Activated CD8-positive, alpha-beta memory T cell treated with anti-CD3 and anti-CD28 coated beads, Interleukin-2, amount 10 ng/mL, durations not matched to agents 7 days and 5 days (primary cell): ENCODE measurements at places on chromosomes 3 and 15.

DNA sequence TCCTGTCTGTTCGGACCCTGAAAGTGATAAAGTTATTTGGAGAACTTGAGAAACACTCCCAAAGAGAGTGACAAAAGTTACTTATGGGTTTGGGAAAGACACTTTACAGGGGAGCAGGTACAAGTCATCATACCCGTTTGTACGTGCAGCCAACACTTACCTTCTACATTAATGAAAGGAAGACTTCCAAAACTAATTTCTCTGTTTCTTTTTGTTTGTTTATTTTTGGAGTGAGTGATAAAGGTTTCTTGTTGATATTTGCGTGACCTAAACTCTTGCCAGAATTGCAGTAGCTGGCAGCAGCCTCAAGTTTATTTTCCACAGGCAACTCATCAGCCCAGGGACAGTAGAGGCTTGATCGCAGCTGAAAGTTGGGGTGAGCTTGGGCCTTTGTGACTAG lies 8.4 kb downstream of the ABHD2 start:
- DNase-seq, result no peak

DNA sequence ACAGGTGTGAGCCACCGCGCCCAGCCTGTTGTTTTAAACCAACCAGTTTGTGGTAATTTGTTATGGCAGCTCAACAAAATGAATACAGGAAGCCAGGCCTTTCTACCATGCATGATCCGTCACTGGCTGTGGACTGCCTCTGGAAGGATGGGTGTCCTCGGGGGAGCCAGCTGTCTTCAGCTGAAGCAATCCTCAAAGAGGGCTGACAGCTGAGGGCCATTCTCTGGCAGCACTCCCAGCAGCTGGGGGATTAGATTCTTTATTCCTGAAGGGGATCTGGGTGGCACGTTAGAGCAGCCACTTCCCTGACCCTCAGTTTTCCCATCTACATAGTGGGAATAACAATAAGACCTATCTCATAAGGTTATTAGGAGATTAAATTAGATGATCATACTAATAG lies 24.4 kb downstream of the POLR2M start:
- DNase-seq, result no peak

DNA sequence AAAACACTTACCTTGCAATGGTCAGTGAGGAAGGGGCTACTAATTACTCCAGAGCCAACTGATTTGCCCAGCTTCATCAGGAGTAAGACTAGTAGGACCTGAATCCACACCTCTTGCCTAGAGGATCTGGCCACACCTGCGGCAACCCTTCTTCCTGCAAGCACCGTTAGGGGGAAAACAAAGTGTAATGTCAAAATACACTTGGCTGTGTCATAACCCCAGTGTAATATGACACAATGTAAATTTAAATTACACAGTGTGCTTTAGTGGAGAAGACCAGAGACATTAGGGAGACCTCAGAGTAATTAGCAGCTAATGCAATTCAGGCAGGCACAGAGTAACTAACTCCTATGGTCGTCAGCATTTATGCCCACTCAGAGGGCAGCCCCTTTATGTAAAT lies 308.5 kb upstream of the ARRDC4 start:
- DNase-seq, result no peak

DNA sequence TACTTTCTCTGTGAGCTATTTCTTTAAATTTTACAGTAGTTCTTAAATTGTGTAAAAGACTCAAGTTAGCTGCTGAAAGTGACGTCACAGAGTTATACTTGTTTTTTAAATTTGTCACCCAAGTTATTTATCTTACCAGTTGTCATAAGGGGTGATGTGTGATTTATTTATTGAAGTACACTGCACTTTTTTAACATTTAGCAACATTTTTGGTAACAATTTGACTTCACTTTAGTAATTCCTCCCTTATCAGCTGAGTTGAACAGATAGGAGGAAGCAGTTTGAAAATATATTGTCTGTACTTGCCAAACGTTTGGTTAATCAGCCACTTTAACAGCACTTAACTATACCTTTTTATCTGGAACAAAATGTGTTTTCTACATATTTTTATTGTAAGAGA lies 3.8 kb downstream of the STT3B start:
- no peak for DNase-seq

GRCh38 chr3:165158011-165158410 lies 38.2 kb downstream of the SLITRK3 start:
- no peak for DNase-seq

DNA sequence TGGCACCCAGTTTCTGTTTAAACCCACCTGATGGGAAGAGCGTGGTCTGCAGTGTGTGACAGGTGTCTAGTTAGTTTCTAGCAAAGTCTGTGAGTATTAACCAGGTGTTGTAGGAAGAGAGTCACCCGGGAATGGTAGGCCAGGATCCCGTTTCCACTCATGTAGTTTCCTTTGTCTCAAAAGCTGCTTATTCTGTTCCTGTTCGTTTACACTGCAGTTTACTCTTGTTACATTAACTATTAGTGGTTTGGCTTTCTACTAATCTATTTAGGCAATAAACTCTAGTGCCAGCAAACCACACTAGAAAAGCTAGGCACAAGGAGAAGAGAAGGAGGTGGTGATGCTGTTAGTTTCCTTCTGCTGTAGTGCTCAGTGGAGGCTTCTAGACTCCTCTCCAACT lies 32.7 kb downstream of the WDR76 start:
- no peak for DNase-seq

DNA sequence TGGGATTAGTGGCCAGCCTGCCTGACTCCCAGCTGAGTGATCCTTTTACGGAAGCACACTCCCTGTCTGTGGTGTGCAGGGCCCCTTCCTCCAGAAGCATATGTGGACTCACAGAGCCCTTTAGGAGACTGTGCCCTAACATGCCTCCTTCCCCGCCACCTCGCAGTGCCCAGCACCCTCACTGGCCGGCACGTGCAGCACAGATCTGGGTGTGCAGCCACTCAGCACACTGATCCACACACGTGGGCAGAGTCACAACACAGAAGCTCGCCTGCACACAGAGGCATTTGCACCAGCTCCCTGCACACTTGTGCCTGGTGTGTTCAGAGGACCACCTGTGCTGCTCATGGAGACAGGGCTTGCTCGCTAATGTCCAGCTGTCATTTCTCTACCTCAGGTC lies 23.6 kb upstream of the CSPG4 start:
- DNase-seq, result no peak

GRCh38 chr3:193656445-193656844 lies 63.4 kb downstream of the OPA1 start:
- DNase-seq, result no peak

DNA sequence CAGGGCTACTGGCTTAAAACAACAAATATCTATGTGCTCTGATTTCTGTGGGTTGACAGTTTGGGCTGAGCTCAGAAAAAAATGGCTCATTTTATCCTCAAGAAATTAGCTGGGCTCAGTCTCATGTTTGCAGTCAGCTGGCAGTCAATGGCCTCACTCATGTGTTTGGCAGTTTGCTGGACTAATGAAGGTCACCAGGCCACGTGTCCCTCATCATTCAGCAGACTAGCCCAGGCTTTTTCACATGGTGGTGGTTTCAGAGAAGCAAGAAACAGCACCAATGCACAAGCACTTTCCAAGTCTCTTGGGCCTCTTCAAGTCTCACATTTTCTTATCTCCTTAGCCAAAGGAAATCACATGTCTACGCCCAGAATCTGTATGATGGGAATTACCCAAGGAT lies 478.3 kb upstream of the PPP2R3A start:
- no peak for DNase-seq

DNA sequence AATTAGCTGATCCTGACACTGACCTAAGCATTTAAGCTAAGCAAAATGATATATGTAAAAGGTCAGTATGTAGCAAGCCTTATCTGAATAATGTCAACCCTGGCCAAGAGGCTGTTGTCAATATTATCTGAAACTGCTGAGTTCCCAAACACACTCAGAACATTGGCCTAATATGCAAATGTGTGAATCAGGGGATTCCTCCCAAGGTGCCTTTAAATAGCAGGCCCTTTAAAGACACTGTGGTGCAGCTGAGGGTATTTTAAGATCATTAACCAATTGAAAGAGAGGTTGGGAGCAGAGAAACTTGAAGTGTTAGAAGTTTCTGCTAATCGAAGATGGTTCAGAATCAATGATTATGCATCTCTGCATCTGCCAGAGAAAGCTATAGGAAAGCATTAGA lies 207.0 kb downstream of the NTRK3 start:
- DNase-seq, result no peak

DNA sequence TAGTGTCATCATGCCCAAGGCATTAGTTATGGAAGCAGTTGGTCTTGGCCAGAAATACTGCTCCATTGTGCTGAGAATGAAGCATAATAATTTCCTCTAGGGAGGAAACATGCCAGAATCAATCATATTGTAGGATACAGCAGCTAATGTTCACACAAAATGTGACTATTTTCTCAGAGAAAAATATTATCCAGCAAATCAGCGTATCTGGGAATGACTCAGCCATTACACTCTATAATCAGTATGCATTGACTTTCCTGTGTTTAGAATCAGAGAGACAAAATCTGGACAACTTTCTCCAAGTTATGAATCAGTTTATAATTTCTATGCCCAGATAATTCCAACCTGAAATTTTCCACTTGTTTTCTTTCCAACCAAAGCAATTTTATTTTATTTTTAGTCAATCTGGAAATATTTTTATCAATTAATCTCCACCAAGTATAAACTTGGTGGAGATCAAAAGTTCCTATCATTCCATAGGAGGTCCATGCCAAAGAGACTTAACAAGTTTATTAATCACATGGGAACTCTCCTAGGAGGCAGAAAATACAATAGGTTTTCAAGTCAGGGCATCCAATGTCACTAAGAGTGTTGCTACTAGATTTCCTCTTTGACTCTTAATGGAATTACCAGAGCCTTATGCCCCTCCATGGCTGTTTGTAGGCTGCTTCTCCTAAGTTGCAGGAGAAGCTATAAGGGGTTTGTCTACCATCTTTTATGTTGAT lies 36.4 kb downstream of the SUCNR1 start:
- DNase-seq, result no peak

DNA sequence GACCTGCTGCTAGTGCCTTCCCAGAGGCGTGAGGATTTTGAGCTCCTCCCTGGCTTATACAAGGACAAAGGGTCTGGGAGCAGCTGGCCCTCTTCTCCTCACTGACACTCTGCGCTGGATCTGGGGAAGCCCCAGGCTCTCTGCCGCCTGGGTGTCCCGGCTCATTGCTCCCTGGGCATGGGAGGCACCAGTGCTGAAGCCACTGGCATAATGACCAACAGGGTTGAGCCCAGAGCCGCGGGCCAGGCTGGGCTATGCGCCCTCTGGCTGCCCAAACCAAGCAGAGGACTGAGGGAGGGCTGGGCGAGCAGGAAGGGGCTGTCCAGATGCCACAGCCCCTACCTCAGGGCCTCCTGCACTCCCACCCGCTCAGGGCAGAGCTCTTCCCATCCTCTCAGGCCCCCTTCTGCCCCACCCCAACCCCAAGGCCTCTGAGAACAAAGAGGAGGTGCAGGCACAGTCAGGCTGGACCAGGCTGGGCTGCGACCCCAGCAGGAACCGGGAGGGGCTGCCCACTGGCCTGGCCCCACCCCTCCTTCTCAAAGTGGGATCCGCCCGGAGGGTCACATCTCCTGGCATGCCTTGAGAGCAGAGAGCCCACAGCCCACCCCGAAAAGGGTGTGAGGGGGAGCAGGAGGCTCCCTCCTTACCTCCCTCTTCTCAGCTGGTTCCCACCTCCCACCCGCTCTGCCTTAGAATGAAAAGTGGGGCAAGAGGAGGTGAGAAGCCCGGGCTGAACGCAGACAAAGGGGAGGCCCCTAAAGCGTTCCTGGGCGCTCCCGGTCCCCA lies 1.6 kb downstream of the LINGO1 start:
- no peak for DNase-seq

DNA sequence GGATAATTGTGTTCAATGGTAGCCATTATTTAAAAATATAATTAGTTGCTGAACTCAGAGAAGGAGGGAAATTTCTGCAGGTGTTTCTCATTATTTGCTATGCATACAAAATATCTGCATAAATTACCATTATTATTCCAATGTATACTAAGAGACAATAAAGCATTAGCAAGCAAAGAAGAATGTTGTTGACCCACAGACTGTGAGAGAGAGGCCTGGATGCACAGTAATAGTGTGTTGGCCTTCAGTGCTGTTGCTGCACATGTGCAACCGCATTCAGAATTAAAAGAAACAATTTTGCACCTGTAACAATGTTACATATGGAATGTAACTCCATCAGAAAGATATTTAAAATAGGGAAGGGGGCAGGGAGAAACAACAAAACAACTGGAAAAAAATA lies 155.6 kb upstream of the KCNH8 start:
- DNase-seq, result no peak
